ENCODE measurements at places on chromosomes 7 and 10. TPM values are rescaled to one million over a fixed set of nuclear protein-coding genes. Genes with fewer than 3 reads are reported as not detected.

DNA sequence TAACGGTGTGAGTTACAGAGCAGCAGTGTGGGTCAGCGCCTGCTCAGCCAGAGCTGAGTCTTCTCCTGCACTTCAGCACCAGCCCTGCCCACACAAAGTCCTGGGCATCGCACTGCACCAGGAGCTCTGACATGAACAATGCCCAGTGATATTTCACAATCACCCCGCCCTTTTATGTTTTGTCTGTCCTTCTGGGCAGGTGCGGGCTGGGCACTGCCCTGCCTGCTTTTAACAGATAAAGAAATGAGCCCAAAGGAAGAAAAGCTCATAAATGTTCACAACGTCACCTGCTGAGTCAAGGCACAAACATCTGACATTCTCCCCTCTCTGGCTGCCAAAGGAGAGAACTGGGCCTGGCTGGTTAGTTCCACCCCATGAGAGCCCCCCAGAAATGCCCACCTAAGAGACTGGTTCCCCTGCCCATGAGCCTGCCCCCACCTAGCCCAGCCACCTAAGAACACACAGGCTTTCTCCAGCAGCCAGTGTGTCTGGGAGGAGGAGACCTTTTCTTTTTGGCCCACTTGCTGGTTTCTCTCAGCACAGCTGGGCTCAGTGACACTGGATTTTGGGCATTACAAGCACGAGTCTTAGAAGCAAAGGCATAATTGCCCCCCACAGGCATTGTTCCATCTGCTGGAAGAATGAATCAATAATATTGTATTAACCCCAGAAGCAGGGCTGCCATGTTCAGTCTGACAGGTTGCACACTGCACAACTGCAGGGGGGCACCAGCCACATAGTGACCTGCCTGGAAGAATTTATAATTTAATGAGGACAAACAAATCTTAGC lies 22.3 kb downstream of the CALML3 start:
- no peaks in the 10 kb centered on the region for H3K27me3 ChIP-seq
- no peak overlapping the region for H3K4me3 ChIP-seq
- H3K27ac ChIP-seq, result no peak overlapping the region
- peaks cover 7% of the 10 kb centered on the region for H3K4me1 ChIP-seq

GIMAP4 gene
- not detected for total RNA-seq

IL2RA gene
- total RNA-seq, result not detected

NACAD gene
- 5.7 TPM for total RNA-seq

ZNF239 gene
- total RNA-seq, result 8.1 TPM

MET gene
- 146 TPM for total RNA-seq

GRCh38 chr7:155802906-155803417 lies 9.3 kb downstream of the SHH start:
- no peaks in the 10 kb centered on the region for H3K4me1 ChIP-seq
- no peaks in the 10 kb centered on the region for H3K36me3 ChIP-seq
- no peak for DNase-seq
